ENCODE measurements at places on chromosomes 12 and 14.

DNA sequence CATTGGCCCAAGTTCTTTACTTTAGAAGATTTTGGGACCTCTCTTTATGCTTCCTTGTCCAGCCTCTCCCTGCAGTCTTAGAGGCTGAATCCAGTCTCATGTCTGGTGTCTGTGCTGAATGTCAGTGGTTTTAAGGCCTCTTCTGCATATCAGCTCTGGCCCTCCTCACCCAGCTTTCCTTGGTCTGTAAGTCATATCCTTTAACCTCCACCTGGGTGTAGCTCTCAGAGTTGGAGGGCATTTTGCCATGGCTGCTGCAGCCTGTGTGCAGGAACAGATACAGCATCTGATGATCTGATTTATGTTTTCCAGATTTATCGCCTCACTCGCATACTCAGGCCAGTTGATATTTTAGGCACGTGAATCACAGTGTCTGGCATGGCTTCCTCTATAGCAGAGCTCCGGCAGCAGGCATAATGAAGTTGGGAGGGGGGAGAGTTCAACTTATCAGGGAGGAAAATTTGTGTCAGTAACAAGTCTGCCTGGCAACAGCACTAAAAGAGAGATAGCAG lies 335.0 kb downstream of the PCNX1 start:
- DNase-seq: peak; percentile 26

DNA sequence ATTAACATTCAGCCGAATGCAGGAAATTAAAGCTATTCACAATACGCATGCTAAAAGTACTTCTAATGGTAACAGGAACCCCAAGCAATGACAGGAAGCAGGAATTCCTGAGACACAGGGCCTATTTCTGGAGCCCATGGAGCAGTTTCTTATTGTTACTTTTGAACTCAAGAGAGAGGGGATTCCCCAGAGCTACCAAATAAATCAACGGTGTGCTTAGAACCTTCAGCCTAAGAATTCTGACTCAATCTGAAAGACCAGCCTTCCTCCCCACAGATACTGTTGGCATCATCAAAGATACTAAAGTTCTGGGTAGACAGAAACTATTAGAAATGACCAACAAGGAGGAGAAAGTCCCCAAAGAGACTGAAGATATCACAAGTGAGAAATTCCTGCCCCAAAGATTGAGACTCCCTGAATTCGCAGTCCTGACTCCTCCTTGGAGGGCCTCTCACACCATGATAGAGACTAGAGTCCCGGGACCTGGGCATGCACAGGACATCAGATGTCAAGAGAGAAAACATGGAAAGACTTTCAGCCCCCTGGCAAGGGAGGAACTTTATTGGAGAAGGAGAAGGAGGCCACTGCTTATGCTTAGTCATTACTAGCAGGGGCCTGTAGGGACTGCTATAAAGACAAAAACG lies 32.7 kb downstream of the RTRAF start:
- DNase-seq: no peak

- DNase-seq: no peak
Measured at GRCh38 chr14:65302571-65303189, 109.8 kb upstream of the FUT8 start.

GRCh38 chr12:19138551-19138950 lies 9.0 kb downstream of the PLEKHA5 start:
- DNase-seq: no peak

DNA sequence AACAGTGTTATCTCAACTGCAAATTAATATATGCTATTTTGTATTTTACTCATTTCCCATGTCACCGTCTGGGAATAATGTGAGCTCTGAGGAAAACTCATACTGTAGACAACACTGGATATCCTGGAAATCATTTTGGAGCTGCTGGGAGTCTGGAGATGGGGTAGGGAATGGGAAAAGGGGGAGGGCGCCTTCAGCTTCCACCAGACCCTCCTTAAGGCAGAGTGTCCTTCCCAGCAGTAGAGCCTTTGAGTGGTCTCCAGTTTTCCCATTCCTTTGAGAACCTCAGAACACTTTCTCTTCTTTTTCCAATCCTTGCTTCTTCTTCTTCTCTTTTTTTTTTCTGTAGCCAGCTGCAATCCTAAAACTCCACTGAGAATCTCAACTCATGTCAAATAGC lies 5.4 kb upstream of the LRIG3 start:
- no peak for DNase-seq

DNA sequence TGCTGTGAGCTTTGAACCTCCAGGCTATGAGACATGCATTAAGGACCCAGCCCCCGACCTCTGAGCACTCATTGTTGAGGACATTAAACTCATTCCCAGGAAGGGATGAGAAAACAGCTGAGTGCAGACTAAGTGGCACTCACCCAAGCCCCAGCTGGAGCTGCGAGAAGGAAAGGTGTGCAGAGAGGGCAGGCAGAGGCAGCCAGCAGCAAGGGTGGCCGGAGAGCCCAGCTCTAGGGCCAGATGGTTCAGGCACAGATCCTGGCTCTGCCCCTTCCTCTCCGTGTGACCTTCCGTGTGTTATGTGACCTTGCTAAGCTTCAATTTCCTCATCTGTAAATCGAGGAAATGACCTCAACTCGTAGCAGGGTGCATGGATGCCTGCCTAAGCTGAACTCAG lies 3.7 kb downstream of the TSPAN11 start:
- DNase-seq: no peak

DNA sequence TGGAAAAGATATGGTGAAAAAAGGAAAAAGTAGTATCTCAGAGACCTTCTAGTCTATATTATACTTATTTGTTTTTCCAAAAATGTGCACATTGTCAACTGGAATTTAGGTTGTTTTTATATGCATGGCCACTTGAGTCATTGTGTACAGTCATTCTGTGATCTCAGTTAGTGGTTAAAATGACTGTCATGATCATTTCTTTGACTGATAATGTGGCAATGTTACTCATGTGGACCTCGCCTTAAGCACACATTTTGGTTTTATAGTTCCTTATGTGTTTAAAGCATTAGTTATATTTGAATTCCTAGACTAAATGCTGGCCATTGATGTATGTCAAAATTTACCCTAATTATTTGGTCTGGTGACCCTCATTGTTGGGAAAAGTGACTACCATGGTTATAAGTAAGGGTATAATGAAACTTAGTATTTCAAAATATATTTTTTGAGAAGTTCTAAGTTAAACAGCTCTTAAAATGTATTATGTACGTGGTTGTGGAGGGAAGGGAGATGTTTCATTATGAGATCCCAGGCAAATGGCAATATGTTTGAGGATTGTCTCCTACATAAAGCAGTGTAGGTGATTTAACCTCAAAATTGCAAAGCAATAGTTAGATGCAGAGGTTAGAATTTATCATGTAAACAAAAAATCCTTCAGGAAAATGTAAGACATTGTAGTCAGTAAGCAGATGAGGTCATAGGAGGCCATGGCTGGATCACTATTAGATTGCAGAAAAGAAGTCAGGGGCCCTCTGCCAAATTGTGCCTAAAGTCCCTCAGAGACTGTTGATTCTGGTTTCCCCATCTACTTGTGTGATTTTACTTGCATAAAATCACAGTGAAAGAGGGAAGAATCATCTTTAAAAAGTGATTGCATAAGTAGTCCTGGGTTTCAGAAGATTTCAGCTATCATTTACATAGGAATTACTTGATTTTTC lies 17.5 kb downstream of the PNMA1 start:
- no peak for DNase-seq

Measured in brain (organoid and tissue), 16 donors.